ENCODE measurements at places on chromosomes 5 and 9.

DNA sequence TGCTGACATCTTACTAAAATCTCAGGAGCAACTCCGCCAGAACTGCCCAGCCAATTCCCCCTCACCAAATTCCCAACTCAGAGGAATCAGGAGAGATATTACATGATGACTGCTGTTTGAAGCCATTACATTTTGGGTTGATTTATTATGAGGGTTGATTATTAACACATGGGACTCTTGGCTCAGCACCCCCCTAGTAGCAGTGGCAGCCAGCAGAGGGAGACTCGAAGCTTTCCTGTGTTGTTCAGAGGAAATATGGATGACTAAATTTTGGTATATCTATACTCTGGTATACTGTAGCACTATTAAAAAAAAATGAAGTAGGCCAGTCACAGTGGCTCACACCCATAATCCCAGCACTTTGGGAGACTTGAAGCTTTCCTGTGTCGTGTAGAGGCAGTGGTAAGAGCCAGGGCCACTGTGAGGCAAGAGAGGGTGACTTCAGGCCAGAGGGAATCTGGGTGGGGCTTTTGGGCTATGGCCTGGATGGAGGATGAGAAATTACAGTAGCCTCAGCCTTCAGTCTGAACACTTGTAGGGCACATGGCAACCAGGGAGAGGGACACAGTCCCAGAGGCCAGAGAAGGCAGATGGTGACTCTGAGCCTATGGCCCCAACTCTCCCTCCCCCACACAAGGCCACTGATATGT is 111.4 kb downstream of the LHX2 start:
- DNase-seq: no peak

GRCh38 chr9:35842795-35843194 is 13.8 kb downstream of the TMEM8B start:
- no peak for DNase-seq

- no peak for DNase-seq
These were observed 209.8 kb upstream of the ZNF462 start for GRCh38 chr9:106653213-106653612.

DNA sequence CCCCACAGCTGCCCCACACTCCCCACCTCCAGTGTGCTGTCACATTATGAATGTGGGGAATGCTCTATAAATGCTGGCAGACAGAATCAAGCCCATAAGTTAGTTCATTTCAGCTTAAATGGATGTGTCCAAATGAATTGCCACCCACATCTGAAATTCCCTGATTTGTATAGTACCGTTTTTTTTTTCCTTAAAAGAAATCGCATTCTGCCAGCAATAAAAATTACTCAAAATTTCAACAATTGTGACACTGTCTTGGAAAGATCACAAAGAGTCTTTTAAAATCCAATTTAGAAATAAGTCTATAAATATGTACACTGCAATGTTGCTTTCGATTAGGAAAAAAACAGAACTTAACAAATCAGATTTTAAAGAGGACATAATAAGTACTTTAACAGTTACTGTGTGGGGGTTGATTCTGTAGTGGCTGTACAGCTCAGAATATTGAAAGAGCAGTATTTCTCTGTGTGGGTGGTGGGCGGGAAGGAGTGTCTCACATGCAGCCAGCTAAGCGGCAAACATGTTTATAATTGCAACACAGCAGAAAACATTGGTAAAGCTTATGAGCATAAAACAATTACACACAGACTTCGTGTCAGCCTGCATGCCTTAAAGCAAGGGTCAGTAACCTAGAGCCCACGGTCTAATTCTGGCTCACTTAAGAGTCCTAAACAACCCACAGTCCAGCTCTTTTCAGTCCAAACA is 24.9 kb upstream of the CSNK1G3 start:
- peak; percentile 9 for DNase-seq

Measured in AG08396 (cell line).